ENCODE measurements at places on chromosomes 16 and 17.

DNA sequence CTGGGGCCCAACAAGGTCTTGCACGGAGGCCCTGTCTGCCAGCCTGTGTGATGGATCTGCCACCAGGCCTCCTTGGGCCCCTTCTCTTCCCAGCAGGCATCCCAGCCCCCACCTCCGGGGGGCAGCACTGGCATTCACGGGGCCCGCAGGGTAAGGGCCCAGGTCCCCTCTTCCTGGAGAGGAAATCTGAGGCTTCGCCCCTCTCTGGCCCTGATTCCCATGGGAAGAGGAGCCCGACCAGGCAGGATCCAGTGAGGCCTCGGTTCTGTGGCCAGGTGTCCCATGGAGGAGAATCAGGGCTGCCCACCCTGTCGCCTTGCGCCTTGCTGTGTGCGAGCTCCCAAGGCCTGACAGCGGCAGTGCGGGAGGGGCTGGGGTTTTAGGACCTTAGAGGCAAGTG, 48.4 kb downstream of the PDPK1 start:
- DNase-seq: no peak

DNA sequence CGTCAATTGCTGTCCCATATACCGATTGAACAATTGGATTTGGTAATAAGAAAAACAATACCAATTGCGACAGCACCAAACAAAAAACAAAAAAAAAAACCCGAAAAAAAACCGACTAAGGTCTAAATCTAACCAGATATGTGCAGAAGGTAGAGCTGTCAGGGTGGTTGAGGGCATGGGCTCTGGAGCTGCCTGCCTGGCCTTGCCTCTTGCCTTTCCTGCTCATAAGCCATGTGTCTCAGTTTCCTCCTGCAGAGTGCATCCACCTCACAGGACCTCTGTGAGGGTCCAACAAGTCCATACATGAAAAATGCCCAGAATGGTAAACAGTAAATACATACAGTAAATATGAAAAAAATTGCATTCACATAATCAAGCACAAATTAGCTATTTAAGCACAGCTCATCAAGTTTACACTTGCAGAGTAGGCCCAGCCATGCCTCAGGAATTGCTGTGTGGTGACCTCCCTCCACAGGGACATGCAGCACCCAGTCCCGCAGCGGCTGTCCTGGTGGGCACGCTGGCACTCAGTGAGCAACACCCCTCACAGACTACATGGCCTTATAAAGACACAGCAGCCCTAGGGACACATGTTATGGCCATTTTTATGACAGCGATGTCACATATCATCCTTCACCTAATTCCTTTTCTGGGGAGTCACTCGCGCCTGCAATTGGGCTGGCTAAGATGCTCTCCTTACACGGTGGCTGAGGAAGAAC, 17.9 kb downstream of the TBC1D28 start:
- no peak for DNase-seq

DNA sequence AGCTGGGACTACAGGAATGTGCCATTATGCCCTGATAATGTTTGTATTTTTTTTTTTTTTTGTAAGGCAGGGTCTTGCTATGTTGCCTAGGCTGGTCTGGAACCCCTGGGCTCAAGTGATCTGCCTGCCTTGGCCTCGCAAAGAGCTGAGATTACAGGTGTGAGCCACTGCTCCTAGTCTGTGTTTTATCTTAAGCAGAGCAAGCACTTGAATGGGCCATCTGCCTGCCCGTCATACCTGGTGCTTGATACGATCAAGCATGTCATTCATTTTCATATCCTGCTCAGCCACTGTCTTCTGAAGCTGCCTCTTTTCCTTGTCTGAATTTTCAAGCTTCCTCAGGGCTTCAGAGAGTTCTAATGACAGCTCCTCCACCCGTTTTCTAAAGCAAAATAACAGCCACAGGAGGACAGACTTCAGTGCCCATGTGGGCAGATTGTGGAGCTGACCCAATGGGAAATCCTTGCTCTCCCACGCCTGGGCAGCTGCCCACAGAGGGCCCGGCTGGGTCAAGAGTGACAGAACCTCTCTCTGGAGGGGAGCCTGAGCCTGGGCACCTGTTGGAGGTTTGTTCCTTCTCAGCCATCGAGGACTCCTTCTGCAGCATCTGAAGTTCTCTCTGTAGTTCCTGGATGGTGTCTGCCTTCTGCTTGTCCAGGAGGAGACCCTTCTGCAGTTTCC, 36.5 kb downstream of the DHX38 start:
- DNase-seq: no peak

GRCh38 chr16:72480911-72481310, 309.0 kb upstream of the PMFBP1 start:
- DNase-seq: no peak

DNA sequence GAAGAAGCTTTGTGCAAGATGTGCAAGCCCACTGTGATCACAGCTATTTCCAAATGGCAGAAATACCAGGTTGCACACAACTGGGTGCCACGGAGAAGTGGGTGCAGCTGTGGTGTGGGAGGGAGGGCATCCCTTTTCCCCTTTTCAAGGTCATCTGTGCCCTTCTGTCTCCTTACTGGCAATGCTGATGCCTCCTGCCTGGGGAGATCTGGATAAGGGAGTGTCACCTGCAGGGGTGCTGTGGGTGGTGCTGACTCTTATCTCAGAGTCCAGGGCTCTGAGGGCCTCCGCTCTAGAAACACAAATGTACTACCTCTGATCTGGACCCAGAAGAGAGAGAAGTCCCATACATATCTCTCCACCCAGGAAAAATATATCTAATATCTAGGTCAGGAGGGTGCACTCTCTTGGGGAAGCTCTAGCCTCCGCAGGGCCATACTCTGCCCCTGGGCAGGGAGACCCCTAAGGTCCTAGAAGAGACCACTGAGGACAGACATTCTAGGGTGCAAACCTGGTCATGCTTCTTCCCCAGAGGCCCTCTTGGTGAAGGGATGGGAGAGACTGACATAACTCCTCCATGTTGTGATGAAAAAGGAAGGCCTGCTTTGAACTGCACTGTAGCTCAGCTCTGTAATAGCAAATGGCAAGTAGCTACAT, 18.5 kb downstream of the NPRL3 start:
- no peak for DNase-seq

DNA sequence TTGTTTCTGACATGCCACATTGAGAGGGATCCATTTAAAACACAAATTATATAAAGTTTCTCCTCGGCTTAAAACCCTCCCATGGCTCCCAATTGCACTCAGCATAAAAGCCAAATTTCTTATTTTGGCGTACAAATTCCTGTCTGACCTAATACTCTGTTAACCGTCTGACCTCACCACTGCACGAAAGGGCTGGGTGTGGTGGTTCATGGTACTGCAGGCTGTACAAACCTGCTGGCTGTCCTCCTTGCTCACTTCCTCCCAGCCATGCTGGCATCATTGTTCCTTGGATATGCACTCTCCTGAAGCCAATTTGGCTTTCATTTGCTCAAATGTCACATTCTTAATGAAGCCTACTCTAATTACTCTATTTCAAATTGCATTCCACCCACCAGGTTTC, 301.6 kb upstream of the C16orf82 start:
- DNase-seq: no peak

DNA sequence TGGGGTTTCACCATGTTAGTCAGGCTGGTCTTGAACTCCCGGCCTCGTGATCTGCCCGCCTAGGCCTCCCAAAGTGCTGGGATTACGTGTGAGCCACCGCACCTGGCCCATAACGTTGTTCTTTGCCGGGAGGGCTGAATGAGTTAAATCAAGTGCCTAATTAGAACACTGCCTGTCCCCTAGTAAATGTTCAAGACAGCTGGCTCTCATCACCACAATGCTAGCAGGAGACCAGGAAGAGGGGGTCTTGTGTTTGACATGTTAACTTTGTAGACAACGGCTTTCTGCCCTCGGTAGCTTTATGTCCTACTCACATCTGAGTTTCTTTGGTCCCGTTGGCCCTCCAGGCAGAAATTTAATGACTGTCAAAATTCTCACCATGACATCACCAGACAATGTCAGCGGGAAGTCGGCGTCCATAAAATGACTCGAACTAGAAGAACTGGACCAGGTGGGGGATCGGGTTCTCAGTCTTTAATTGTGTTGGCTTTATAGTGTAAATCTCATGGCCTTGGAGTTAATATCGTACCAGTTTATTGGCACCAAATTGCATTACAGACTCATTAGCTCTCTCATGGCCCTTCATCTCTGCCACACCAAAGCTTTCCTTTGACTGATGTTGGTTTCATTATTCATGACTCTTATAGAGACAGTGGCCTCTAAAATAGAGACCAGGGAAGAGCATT, 11.4 kb upstream of the ITPRIPL2 start:
- DNase-seq: no peak

- no peak for DNase-seq
Observed at GRCh38 chr17:6072611-6073010, 2.4 kb downstream of the WSCD1 start.

- DNase-seq: no peak
Observed at GRCh38 chr16:83253521-83253920, 554.3 kb upstream of the HSBP1 start.

DNA sequence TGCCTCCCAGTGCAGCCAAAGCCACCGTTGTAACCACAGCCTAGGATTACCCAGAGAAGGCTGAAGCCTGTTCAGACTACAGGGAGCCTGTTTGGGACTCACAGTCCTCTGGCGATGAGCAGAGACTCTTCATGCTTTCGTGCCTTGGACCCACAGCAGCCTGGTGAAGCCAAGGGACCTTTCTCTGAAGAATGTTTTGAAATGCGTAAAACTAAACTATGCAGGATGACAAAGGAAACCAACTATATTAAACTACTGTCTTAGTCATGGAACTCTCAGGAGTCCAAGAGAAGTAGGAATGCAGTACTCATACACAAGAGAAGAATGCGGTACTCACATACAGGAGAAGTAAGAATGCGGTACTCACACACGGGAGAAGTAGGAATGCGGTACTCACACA, 20.9 kb downstream of the ABR start:
- DNase-seq: no peak

DNA sequence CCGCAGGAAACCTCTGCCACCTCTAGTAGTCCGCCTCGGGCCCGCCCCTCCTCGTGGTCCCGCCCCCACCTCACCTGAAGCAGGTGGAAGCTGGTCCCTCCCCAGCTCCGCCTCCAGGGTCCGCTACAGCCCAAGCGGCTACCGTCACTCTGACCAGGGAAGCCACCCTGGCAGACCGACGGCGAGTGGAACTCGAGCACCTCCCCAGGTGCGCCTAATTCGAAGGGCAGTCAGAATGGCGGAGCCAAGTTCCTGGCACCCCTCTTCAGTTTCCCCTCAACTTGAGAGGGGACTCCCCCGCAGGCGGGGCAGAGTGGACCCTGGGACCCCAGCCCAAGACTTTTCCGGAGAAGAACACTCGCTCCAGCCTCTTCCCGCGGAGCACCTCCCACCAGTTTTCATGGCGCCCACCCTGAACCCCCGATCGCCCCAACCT, 507 bp downstream of the FHOD1 start:
- DNase-seq: peak; percentile 47

GRCh38 chr17:57004944-57005579, 27.1 kb downstream of the SCPEP1 start:
- DNase-seq: peak; percentile 19

GRCh38 chr17:14838567-14838966, 426.6 kb downstream of the PMP22 start:
- DNase-seq: no peak

- no peak for DNase-seq
Observed at GRCh38 chr16:67842509-67843342, 606 bp downstream of the THAP11 start.

- no peak for DNase-seq
Observed at GRCh38 chr16:8916541-8917225, 34.5 kb downstream of the LITAFD start.

- no peak for DNase-seq
Observed at GRCh38 chr16:49462989-49463371, 89.4 kb downstream of the C16orf78 start.

GRCh38 chr17:57567251-57567650, 177.8 kb downstream of the CCDC182 start:
- DNase-seq: peak; percentile 87

DNA sequence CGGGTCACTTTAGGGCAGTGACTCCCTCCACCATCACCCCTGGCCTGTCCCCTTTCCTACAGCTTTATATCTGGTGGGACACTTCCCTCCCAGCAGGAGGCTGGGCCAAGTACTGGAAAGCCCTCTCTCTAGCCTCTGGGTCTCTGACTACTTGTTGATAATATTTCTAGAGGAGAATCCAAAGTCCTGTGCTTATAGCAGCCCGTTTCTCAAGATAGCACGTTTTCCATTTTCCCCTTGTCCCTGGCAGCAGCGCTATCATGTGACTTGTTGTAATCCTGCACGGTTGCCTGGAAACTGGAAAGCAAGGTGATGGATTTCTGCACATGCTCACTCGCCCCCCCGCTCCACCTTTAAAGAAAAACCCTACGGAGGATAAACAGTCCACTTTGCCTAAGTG, 3.3 kb upstream of the AXIN2 start:
- DNase-seq: no peak

- no peak for DNase-seq
Observed at GRCh38 chr17:69064001-69064400, 3.3 kb upstream of the ABCA9 start.

DNA sequence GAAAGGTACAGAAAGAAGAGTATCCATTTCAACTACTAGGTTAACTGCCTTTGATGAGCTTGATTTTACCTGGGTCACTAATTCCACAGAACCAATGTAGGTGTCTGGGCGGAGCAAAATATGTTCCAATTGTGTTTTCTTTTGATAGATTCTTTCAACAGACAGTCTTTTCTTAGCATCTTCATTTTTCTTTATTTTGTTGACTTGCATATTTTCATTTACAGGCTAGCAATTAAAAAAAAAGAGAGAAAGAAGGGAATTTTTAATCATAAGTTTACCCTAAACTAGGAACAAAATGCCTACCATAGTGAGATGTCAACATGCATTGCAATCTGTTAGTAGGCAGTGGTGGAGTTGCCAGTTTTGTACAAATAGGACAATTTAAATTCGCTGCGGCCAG, 1.0 kb downstream of the TOP2A start:
- no peak for DNase-seq

DNA sequence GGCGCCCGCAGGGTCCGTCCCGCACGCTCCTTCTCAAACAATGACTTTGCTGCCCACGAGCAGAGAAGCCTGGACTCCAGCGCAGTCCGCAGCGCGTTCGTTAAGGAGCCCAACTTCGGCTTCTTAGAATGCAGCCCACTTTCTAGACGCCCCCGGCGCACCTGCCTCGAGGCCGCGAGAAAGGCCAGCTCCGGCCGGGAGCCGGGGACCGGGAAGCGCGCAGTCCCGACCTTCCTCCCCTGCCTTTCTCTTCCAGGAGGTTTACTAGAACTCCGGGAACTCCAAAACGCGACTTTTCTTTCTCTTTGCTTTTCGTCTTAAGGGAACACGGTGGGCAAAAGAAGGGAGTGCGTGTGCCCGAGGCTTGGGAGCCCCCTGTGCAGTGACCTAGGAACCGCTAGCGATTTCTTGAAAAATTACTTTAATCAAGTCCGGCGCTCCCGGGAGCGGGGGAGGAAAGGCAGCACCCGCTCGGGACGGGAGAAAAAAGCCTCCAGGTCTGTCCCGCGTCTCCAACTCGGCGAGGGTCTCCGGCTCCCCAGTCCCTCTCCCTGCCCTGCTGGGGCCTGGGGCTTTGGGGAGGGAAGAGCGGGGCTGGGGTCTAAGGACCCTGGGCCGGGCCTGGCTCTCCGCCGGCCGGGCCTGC, 2.6 kb downstream of the HNF1B start:
- no peak for DNase-seq
